Stimulated activated CD8-positive, alpha-beta memory T cell treated with anti-CD3 and anti-CD28 coated beads, Interleukin-12 subunit alpha, Interleukin-12 subunit beta, amount 100 ng/mL, for 1 hour (primary cell): ENCODE measurements at places on chromosomes 6 and 20.

- no peak for DNase-seq
These were observed 753.1 kb downstream of the MAFB start for GRCh38 chr20:39935901-39936300.

GRCh38 chr6:37020381-37020780 is 14.9 kb downstream of the FGD2 start:
- no peak for DNase-seq

DNA sequence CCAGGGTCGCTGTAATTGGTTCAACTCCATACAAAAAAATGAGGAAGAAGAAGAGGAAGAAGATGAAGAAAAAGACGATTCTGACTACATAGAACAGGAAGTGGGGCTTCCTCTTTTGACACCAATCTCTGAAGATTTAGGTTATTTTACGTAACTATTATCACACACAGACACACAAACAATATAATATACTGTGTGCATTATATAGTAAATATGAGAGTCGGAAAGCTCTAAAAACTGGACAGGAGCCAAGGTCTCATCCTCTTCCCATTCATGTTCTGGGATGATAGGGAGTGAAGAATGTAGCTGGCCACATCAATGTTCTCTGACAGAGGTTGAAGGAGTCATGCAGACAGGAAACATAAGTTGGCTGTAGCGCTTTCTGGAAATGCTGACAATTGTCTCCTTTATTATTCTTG is 13.3 kb downstream of the RSPH4A start:
- DNase-seq = no peak

DNA sequence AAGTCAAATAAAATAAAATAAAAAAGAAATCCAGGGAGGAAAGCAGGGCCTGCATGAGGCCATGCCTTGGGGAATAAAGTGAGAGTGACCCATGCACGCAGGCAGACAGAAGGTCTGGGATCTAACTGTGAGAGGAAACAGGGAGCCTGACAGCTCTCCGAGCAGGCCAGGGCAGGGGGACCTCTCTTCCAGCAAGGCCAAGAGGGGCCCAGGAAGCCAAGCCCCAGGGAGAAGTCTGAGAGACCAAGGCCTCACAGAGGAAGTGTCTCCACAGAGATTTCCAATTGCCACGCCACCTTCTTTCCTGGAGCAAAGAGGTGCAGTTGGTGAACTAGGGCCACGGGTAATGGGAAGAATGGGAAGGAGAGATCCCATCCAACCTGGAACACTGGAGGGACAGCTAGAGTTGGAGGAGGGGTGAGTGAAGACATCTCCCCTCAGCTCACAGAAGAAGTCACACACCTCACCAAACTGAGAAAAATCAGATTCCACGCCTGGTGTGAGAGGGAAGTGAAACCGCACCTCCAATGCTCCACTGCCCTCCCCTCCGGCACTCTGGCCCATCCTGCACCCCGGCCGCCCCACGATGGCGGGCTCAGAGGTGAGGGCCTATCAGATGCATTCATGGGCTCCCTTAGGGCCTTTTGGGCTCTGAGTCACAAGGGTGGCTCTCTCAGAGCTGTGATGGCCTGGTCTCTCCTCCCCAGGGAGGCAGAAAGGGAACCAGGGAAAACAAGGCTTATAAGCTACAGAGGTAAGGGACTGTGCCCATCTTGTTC is 25.1 kb upstream of the TAF8 start:
- no peak for DNase-seq

GRCh38 chr20:46715292-46715756 is 5.9 kb downstream of the SLC2A10 start:
- no peak for DNase-seq

GRCh38 chr6:158109748-158110147 is 58.3 kb downstream of the SERAC1 start:
- no peak for DNase-seq

- no peak for DNase-seq
These were observed 56.6 kb downstream of the PCMT1 start for GRCh38 chr6:149806127-149806526.

DNA sequence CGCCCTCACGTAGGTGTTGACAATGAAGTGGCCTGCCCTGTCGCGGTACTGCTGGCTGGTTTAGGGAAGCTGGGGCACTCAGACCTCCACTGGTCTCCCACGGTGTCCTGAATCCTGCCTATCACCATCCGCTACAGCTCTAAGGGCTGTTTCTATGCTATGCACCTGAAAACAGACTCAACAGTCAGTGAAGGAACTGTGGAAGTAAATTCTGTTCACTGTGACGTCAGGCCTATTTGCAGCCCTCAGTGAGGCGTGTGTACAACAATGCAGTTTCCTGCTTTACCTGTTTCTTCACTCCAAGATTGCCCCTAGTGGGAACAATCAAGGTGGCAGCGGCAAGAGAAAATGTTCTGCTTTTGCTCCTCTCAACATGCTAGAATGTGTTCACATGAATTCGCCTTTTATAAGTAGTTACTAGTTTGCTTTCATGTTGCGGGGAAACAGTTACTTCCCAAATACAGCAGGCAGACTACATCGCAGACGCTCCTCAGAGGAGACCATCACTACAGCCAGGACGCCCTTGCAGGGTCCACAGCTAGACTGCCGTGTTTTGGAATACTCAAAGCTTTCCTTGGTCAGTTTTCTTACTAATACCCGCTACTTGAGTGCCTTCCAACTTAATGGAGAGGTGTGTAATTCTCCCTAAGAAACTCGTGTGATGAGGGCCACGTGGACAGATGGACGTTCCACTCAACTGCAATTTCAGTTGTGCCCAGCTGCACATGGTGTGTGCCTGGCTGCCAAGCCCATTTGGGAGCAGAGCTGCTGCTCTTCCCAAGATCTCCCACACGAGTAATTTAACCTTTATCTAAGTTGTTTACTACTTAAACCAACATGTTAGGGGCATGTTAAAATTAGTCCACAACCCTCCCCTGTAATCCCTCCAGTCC is 25.4 kb downstream of the DIDO1 start:
- DNase-seq = no peak

GRCh38 chr6:15512721-15513120 is 150.1 kb downstream of the DTNBP1 start:
- no peak for DNase-seq

DNA sequence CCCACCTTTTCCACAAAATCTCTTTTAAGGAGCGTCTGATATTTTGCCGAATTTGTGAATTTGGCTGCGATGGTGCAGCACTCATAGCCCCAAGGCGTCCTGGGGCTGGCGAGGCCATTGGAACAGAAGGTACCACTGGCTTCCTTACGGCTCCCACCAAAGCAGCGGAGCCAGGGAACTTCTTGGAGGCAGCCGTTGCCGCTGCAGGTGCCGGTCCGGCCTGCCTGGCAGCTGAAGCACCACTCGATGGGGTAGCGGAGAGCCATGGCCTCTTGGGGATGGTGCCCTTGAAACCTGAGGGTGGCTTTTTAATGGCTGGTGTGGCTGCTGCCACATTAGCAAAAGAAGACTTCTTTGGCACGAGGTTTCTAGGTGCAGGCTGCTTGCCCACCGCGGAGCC is 29.8 kb downstream of the DIDO1 start:
- DNase-seq = no peak

- DNase-seq = no peak
These were observed 396.8 kb upstream of the HS3ST5 start for GRCh38 chr6:114739656-114740055.

DNA sequence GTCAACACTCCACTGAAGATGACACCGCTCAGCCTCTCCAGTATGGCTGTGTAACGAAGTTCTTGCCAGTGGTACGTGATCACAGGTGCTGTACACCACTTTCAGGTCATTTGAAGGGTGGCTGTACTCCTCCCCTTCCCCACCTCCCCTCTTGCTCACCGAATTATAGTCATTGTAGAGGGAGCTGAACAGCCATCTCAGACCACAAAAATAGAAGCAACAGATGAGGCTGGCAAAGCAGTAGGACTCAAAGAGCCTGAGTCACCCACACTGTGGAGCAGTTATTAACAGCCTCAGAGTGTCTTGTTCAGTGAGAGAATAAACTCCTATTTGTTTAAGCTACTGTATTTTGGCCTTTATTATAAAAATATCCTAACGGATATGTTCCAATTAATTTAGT is 192.5 kb upstream of the MCHR2 start:
- DNase-seq = no peak

DNA sequence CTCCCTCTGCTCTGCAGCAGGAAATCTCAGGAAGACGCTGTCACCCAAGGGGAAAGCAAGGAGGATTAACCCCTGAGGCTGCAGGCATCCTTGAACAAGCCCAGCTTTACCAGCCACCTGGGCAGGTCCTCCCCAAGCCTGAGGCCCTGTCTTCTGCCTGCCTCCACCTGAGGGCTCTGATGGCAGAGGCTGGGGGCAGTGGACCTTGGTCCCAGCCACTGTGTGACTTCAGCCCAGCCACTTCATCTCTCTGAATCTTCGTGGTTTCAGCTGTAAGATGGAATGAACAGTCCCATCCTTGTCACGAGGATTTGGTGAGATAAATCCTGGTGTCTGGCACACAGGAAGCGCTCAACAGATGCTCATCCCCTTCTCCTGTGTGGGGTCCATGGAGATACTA is 8.5 kb upstream of the VSTM2L start:
- DNase-seq = no peak

DNA sequence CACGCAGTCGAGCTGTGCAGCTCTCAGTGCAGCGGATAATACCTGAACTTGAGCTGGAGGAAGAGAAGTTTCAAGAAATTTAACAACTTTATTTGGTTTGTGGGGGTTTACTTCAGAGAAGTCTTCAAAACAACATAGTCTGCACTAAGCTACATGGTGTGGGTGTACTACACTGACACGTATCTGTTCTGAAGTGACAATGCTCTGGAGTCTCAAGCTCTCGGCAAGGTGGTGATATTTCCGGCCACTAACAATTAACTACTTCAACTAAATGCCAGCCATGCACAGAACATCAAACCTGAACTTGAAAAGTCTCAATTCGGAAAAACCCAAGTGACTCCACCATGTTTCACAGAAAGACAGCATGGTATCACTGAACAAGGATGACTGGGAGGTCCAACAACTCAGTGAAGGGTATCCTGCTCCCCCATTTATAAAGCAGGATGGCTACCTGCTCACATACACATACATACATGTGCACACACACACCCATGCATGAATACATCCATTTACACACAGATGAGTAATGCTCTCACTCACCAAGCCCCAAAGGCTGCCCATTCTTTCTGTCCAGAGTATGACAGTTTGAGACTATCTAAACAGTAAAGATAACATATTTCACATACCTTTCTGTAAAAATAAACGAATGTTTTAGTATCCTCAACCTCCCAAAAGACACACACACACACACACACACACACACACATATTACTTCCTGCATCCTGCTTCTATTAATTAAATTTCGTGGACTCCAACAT is 15.4 kb upstream of the ANKRD60 start:
- no peak for DNase-seq

DNA sequence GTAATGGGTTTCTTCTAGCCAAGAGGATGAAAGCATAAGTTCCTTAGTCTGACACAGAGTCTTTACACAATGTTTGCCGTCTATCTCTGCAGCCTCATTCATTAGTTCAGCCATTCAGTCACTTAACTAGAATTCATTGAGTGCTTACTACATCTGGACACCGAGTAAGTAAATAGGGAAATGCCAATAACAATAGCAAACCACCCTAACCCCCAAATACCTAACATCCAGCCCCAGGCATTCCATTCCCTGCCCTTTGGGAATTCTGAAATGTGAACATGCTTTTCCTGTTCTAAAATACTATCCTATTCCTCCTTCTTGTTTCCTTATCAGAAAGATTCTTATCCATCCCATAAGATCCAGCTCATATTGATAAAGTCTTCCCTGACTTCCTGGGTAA is 277.6 kb upstream of the RNF217 start:
- DNase-seq = no peak

DNA sequence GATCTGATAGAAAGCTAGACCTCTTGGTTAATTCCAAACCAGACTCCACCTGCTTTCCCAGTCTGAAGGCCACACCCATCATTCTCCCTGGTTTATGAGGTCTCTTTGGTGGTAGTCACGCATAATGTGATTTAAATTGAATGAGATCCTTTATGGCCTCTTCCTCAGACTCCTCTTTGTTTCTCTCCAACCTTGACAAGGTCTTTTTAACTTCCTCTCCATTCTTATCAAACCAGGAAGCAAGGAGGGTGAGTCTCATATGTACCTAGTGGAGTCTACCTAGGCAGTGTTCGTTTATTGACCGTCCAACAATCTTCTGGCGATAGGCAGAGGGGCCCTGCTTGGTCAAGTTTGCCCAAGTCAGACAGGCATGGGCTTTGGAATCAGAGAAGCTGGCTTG is 184.2 kb upstream of the LAMP5 start:
- DNase-seq = no peak

- no peak for DNase-seq
These were observed 29.6 kb downstream of the PMEPA1 start for GRCh38 chr20:57680131-57680716.

DNA sequence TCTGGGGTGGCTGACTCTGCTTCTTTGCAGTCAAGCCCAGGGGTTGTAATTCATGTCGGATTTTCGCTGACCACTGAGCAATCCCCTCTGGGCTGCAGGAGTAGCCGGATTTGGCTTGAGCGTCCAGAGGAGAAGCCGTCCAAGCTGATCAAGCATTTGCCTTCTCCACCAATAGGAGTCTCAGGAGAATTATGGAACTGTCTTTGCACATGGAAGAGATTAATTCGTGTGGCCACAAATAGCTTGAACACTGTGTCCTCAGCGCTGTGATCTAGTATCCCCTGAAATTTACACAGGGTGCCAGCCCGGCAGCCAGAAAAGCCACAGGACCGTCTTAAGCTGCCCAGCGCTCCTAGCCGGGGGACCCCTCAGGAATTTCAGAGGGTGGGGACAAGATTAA is 37.1 kb downstream of the EYA2 start:
- DNase-seq = no peak

DNA sequence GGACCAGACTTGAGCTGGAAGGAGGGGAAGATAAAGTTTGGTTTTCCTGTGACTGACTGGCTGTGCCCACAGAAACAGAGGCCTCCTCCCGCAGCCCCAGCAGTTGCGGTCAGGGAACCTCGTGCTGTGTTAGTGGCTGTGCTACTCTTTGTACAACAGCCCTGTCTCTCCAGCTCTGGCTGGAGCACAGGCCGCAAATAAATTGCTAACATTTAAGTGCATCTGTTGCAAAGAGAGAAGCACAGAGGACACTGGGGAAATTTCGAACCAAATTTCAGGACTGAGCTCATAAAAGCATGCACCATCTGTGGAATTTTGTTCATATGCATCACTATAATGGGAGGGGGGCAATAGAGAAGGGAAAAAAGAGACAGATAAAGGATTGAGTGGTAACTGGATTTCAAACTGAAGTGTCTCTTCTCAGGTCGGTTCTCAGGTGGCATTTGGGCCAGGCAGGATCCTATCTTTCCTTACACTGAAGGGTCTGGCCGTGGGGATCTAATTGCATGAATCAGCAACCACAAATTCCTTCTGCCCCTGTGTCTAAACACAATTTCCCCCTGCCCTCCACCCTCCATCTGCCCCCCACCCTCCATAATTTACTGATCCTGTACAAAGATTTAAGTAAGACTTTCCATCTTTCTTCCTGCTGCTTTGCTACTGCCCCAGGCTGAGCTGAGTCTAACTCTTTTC is 88.9 kb upstream of the ATXN1 start:
- DNase-seq = no peak
